ENCODE measurements at places on chromosomes 4 and X.

DNA sequence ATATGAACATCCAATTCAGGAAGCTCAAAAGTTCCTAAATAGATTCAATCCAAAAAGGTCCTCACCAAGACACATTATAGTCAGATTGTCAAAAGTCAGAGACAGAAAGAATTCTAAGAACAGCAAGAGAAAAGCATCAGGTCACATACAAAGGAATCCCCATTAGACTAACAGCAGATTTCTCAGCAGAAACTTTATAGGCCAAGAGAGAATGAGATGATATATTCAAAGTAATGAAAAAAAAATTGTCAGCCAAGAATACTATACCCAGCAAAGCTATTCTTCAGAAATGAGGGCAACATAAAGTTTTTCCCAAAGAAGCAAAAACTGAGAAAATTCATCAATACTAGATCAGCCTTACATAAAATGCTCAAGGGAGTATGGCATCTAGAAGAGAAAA lies 106.6 kb upstream of the SH3RF1 start:
- no peak for DNase-seq

DNA sequence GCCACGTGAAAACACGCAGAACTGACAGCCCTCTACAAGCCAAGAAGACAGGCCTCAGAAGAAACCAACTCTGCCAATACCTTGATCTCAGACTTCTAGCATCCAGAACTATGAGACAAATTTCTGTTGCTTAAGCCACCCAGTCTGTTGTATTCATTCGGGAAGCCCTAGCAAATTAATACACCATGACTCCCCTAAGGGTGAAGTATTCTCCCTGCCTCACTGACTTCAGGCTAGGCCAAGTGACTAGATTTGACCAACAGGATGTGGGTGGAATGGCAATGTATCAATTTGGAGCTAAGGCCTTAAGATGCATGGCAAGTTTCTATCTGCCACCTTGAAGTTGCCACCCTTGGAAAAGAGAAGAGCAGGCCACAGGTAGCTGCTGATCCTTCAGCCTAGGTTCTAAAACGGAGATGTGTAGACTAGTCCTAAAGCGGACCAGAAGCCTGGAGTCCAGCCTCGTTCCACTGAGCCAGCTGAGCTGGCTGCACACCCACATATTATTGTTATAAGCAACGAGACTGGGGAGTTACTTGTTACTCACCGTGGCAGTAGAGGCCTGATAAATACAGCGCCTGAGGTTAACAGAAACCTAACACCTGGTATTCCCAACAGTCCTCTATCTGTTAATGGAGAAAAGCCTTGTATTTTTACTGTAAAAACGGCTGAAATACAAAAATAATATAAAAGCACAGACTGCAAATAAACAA lies 16.4 kb downstream of the SCARB2 start:
- no peak for DNase-seq

DNA sequence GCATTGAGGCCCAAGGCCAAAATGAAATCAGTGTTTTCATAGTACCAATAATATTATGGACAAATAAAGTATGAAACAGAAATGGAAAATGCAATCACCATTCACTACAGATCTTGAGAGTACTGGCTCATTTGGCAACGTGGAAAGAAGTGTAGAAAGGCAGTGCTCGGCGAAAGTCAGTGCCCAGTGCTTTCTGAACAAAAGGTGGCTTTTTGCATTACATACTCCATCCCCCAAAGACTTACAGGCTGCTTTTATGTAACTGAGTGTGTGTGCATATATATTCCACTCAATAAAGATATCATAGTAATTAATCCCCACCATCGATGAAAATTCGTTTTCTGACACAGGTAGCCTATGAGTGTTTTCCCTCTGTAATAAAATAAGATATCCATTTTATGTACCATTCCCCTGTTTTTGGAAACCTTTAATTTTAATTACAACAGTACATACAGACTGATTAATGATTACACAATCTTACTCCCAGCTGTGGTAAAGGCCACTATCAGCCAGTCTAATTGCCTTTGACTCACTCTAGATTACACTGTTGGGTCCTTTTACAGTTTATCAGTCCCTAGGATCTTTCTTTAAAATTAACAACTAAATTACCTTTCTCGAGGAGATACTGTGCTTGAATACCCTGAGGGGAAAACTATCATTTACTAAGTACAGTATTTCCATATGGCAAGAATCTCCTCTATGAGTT lies 65.9 kb downstream of the MAD2L1 start:
- peak; percentile 85 for DNase-seq

DNA sequence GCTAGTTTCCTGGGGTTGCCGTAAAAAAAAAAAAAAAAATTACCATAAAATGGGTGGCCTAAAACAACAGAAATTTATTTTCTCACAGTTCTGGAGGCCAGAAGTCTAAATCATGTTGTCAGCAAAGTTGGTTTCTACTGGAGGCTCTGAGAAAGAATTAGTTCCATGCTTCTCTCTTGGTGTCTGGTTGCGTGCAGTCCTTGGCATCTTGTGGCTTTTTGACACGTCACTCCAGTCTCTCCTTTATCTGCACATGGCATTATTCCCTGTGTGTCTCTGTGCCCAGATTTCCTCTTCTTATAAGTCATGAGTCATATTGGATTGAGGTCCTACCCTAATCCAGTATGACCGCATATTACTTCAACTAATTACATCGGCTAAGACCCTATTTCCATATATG lies 38.7 kb downstream of the SPATA4 start:
- DNase-seq: no peak

GRCh38 chrX:139560221-139560620 lies 29.7 kb downstream of the F9 start:
- peak; percentile 44 for DNase-seq

GRCh38 chr4:27429364-27429871 lies 568.8 kb downstream of the STIM2 start:
- DNase-seq: peak; percentile 6

- DNase-seq: no peak
Observed at GRCh38 chr4:3522326-3522640, 9.9 kb downstream of the LRPAP1 start.

DNA sequence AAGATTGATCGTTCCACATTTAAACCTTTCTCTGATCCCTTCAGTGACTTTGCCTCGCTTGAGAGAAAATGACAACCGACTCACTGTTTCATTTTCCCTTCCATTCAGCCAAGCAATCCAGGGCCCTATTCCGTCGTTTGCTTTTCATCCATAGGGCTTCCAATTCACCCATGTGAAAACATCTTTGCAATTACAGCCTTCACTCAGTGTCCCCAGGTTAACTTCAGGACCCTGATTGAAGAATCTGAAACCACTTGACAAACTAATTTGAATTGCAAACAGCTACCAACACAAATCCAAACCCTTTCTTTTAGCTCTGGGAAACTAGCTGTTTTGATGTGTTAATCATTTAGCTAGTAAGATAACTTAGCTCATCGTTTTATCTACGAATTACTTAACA lies 120.2 kb upstream of the FAM9C start:
- DNase-seq: peak; percentile 67

DNA sequence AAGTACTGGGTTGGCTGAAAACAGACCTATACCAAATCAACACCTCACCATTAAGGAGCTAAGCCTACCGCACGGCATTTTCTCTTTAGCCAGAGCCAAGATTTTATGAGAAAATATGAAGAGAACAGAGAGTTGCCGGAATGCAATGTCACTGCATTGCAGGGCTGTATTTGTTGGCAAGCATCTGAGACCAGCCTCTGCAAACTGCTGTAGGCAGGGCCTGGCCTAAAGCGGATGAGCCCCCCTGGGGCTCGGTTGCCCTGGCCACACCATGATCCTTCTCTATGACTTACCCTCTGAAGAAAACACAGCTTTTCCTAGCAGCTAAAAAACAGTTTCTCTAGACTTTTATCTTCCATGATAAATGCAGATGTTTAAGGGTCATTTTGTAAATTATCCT lies 120.5 kb upstream of the SORBS2 start:
- DNase-seq: no peak

- DNase-seq: peak; percentile 55
Observed at GRCh38 chr4:184538023-184538599, 63.8 kb upstream of the IRF2 start.

DNA sequence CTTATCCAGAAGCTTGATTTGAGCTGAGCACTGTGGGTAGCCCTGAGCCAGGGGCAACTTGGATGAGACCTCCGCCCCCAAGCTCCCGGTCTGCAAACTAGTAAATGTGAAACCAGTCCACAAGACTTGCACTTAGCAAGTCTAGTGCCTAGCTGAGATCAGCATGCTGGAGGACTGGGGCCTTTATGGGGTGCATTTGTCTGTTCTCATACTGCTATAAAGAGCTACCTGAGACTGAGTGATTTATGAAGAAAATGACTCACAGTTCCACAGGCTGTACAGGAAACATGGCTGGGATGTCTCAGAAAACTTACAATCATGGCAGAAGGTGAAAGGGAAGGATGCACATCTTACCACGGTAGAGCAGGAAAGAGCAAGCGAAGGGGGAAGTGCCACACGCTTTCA lies 42.1 kb upstream of the HOPX start:
- no peak for DNase-seq

GRCh38 chr4:54189140-54189539 lies 40.0 kb upstream of the PDGFRA start:
- DNase-seq: no peak

DNA sequence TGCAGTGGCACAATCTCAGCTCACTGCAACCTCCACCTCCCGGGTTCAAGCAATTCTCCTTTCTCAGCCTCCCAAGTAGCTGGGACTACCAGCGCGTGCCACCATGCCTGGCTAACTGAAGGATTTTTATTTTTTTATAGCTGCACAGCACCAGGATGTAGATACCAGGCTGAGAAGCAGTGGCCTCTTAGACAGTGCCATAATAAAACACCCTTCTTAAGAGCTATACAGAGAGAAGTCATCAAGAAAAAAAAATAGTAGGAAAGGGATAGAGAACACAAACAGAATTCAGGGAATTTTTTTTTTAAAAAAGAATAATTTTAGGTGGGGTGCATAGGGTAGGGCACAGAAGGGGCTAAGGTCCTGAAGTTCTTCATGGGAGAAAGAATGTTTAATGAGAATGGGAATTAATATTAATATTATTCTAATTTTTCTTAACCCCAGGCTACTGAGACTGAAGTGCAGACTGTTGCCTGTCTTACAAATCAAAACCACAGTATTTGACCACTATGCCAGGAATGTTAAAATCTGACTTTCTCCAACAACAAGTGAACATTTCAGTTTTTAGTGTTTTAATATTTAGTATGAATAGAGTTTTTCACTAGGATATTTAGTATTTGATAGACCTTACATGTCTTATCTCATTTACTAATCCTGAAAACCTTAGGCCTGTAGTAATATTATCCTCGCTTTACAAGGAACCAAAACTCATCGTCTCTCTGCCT lies 146.7 kb downstream of the KCNIP4 start:
- no peak for DNase-seq

DNA sequence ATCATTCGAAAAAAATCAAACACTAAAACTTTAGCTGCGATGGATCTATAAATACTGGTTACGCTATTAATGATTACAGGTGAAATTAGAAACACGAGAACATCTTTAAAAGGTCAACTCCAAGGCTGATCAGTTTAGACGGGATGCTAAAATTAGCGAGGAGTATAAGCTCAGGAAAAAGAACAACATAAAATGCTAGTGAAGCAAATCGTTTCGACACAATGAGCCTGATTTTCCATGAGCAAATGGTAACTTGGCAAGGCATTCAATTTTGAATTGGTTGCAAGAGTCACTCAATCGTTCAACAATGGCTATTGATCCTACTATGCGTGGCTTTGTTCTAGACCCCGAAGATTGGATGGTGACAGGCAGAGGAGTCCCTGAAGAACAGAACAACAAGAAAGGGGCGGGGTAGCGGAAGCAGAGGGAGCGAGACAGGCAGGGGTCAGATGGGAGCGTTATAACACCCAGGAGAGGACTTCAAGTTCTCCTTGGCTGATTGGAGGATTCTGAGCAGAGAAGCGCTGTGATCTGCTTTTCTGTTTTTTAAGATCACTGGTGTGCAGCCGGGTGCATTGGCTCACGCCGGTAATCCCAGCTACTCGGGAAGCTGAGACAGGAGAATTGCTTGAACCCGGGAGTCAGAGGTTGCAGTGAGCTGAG lies 146.5 kb downstream of the RBM47 start:
- DNase-seq: peak; percentile 50

GRCh38 chr4:84089652-84090437 lies 409.2 kb downstream of the NKX6-1 start:
- DNase-seq: no peak

DNA sequence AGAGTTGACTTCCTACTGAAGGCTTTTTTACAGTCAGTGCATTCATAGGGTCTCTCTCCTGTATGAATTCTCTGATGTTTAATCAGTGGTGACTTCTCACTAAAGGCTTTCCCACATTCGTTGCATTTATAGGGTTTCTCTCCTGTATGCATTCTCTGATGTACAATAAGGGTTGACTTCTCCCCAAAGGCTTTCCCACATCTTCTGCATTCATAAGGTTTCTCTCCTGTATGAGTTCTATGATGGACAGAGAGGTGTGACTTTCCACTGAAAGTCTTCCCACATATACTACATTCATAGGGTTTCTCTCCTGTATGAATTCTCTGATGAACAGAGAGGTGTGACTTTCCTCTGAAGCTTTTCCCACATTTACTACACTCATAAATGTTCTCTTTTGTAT lies 45.2 kb downstream of the ZNF674 start:
- DNase-seq: peak; percentile 4

DNA sequence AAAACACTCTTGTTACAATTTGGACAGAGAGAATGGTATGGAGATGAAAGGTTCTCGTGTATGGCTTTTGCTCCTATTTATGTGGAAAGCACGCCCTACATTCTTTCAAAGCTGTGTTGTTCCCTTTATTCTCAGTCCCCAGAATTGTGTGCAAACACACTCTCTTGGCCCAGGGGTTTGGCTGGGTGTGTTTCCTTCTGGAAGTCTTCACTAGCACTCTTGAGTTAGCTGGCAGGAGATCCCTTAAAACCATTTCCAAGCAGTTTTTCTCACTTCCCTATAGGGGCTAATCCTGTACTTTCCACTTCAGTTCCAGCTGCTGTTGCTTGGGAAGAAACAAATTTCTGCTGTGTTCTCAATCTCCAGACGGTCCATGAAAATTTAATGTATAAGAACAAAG lies 35.1 kb downstream of the FHL1 start:
- no peak for DNase-seq

GRCh38 chr4:123325241-123325681 lies 71.3 kb upstream of the SPRY1 start:
- DNase-seq: peak; percentile 28

- peak; percentile 92 for DNase-seq
Observed at GRCh38 chr4:37976991-37977470, 16.8 kb downstream of the PTTG2 start.
